SIG-M5 (cell line): ENCODE measurements at places on chromosomes 11 and 22.

GRCh38 chr11:86201371-86201884 lies 43.1 kb upstream of the EED start:
- DNase-seq = no peak

DNA sequence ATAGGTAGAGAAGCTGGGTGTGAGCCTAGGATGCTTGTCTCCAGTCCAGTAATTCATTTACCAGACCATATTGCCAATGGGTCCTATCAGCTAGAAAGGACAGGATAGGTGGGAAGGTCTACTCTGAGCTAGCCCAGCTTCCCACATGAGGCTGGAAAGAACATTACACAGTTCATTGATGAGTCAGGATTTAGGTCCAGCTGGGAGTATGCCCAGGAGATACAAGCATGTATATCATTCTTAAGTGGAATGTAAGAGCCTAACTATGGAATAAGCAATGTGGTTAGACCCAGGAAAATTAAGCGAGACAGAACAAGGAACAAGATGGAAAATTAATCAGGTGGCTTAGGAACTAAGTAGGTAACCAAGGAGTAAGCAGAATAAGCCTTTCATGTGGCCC lies 59.0 kb upstream of the TBCEL start:
- DNase-seq = no peak

DNA sequence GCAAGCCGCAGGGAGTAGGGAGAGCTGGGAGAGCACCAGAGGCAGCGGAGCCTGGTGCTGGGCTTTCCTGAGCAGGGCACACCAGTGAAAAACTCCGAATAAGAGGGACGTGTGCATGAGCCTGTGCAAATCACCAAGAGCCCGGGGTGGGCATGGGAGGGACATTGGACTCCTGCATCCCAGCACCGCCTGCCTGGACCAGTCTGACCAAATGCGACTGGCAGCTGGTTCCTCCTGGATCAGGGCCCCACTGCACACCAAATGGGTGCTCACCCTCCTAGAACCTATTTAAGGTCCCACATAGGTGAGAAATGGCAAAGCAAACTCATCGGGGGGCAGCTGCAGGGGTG lies 3.1 kb downstream of the PPM1F start:
- no peak for DNase-seq

- no peak for DNase-seq
These were observed 28.1 kb upstream of the ZBTB16 start for GRCh38 chr11:114031246-114031966.

DNA sequence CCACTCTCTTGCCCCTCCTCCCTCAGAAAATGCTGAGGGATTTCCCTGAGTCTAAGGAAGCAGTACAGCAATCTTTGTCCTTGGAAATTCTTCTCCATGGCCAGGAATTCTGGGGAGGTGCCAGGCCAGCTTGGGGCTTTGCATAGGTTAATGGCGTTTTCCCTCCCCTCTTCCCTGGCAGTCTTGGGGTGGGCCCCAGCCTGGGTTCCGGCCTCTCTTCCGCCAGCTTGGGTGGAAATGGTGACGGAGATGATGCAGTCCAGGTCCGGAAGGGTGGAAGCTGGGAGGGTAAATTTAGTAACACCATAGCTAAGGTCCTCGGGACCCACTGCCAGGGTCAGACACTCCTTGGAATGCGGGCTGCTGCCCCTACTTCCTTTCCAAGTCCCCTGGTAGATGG lies 5.0 kb downstream of the PHLDB1 start:
- DNase-seq = no peak

DNA sequence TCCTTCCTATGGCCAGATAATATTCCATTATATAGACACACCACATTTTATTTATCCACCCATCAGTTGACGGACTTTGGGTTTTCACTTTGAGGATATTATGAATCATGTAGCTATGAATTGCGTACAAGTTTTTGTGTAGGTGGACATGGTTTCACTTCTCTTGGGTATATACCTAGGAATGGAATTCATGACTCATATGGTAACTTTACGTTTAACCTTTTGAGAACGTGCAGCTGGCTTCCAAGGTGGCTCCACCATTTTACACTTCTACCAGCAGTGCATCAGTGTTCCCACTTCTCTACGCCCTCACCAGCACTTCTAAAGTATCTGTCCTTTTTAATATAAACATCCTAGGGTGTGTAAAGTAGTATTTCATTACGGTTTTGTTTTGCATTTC lies 112.0 kb downstream of the PLEKHA7 start:
- DNase-seq = no peak
